Stimulated activated CD8-positive, alpha-beta memory T cell treated with anti-CD3 and anti-CD28 coated beads, Interleukin-12 subunit alpha, Interleukin-12 subunit beta, amount 100 ng/mL, for 4 hours (primary cell): ENCODE measurements at places on chromosomes 13 and 19.
A peak's percentile ranks its signal among the peaks of the same experiment; 100 is the strongest.

DNA sequence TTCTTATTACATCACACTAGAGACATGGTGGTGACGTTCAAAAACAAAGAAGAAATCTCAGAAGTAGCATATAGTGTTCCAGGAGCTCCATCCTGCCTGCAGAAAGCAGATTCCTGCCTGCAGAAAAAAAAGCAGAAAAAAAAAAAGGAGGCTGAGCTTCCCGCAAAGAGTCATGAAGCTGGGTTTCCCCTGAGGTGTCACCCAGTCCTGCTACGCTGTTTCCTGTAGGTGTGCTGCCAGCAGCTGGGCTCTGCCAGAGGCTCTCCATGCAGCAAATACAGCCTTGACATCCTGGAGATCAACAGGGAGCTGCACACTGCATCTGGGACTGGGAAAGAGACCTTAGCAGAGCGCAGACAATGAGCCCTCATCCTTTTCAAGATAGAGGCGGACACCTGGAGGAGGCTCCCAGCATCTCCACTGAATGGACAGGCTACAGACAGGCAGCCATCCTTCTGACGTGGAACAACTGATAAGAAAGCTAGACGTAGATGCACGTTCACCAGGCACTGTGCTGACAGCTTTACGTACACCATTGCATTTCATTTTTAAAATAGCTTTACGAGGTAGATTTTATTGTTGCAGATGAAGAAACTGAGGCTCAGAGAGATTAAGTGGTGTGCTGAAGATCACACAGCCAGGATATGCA is 350.9 kb downstream of the FOXO1 start:
- DNase-seq: peak; percentile 11

DNA sequence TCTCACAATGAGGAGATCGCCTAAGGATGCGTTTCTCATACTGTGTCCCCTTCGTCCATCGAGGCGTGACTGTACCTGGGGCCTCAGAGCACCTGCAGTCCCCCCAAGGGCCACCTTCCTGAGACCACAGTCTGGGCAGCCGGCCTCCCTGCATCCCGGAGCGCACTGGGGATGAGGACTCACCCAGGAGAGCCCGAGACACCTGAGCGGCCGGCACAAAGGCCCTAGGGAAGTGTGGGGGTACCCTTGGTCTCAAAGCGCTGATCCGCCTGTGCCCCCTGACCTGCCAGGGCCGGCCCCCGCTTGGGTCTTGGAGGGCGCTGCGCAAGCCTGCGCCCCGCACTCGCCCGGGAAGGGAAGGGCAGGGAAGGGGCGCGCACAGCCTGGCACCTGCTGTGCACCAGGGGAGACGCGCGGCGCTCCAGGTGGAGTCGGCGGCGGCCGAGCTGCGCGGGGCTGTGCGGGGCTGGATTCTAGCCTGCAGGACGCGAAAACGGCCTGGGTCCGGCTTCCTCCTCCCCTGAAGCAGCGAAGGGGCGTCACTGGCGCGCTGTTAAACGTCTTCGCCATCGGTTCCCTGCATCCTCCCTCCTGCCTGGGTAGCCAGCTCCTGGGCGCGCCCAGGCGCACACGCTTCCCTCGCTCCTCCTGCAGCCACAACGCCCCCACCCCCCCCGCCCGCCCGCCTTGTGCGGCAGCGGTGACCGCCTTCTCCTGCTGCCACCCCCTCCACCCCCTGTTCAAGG is 13.6 kb upstream of the USP29 start:
- DNase-seq: no peak

- DNase-seq: no peak
These were observed 427 bp downstream of the ZNF160 start for GRCh38 chr19:53102756-53103233.

DNA sequence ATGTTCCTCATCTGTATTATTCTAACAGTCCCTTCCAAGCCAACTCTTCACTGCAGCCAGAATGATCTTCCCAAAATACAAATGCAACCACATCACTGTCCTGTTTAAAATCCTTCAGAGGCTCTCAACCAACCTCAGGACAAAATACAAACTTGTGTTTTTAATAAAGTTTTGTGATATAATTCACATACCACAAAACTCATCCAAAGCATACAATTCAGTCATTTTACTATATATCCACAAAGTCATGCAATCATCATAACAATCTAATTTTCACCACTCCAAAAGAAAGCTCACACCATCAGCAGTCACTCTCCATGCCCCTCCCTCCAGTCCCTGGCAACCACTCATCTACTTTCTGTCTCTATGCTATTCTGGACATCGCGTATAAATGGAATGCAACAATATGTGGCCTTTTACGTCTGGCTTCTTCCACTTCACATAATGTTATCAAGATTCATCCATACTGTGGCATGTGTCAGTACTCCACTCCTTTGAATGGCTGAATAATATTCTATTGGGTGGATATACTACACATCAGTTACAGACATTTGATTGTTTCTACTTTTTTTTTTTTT is 81.7 kb upstream of the DOCK9 start:
- no peak for DNase-seq

- DNase-seq: no peak
These were observed 449.9 kb downstream of the KLF12 start for GRCh38 chr13:73684286-73684685.

GRCh38 chr13:94384231-94384905 is 95.1 kb downstream of the DCT start:
- no peak for DNase-seq

DNA sequence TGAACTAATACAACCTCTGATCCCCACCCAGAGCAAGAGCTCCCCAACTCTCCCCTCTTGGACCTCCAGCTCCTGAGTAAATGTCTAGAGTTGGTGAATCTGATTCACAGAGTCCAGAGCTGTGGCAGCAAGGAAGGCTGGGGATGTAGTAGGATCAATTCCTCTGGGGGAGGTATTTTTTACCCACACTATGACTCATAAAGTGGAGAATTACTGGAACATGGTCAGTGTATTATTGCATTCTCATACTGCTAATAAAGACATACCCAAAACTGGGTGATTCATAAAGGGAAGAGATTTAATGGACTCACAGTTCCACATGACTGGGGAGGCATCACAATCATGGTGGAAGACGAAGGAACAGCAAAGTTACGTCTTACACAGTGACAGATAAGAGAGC is 496.7 kb downstream of the EFNB2 start:
- DNase-seq: no peak

- DNase-seq: no peak
These were observed 2.2 kb downstream of the LHFPL6 start for GRCh38 chr13:39600766-39601165.

GRCh38 chr19:21812448-21812847 is 23.5 kb downstream of the ZNF43 start:
- DNase-seq: no peak

DNA sequence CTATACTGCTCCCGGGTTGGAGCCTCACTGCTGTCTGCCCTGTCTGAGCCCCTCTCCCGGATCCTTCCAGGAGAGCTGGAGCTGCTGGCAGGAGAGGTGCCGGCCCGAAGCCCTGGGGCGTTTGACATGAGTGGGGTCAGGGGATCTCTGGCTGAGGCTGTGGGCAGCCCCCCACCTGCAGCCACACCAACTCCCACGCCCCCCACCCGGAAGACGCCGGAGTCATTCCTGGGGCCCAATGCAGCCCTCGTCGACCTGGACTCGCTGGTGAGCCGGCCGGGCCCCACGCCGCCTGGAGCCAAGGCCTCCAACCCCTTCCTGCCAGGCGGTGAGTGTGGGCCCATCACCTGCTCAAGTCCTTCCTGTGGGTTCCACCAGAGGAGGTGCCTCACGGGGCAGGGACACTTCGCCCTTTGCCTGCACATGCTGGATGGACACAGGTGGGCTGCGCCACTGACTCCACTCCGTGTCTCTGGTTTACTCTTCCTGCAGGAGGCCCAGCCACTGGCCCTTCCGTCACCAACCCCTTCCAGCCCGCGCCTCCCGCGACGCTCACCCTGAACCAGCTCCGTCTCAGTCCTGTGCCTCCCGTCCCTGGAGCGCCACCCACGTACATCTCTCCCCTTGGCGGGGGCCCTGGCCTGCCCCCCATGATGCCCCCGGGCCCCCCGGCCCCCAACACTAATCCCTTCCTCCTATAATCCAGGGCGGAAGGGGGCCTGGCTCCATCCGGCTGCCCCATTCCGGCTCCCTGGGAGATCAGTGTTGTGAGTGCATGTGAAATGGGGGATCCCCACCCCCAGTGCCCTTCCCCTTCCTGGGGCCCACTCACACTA is 19.8 kb downstream of the EPN1 start:
- DNase-seq: no peak
